Epithelial cell of prostate (primary cell): ENCODE measurements at places on chromosomes 7 and 10.

DNA sequence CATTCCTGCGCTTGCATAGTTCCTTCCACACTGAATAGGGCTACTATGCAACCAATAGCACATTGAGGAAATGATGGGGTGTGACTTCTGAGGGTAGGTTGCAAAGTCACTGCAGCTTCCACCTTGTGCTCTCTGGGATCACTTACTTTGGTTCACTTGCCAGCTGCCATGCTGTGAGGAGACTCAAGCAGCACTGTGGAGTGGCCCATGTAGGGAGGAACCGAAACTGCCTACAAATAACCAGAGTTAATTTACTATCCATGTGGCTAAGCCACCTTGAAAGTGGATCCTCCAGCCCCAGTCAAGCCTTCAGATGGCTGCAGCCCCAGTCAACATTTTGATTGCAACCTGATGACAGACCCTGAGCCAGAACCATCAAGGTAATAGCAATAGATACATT, 64.3 kb downstream of the FAM204A start:
- DNase-seq = no peak

- no peak for DNase-seq
These were observed 71.5 kb downstream of the EBF3 start for GRCh38 chr10:129892548-129893052.

- no peak for DNase-seq
These were observed 6.7 kb upstream of the SMNDC1 start for GRCh38 chr10:110311357-110311949.

DNA sequence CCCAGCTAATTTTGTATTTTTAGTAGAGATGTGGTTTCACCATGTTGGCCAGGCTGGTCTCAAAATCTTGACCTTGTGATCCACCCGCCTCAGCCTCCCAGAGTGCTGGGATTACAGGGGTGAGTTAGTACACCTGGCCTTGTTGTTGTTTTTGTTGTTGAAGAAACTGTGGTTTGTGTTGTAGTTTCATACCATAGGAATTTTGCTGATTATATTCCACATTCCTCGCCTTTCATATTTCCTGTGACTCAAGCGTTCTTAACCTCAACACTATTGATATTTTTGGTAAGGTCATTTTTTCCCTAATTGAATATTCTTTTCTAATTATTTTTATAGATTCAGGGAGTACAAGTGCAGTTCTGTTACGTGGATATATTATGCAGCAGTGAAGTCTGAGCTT, 16.7 kb downstream of the LIPF start:
- DNase-seq = no peak

DNA sequence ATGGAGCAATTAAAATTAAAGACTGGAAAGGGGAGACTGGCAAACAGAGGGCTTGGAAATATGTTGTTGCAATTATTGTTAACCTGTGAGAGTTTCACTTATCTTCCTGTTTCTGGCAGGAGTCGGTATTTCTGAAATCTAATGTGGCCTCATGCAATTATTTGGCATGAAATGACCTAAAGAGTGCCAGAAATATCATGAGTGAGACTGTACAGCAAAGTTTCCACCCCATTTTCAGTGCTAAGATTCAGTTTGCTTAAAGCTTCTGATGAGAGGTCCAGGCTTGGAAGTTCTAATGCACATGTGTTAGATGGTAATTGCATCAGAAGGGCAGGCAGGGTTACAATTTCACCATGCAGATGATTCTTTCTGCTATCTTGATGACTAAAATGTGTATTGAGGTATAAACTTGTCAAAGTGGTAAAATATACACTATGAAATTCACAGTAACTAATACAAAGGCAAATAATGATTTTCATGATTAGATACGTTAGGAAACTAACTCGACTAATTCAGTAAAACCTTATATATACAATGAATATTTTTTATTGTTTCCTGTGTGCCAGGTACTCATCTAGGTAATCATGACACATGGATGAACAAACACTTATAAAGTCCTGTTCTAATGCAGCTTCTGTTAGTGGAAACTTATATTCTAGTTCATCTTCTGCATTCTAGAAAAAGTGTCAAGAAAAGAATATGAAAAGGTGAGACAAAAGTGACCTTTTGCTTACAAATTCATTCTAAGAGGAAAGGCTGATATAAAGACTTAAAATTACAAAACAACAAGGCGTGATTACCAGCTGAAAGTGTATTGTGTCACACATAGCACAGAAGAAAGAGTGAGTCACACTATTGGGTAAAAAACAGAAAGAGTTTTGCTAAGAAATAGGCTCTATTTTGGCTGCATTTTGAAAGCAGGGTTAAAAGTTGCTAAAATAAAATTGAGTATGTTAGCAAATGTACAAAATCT, 533.4 kb upstream of the SEMA3D start:
- peak; percentile 12 for DNase-seq

DNA sequence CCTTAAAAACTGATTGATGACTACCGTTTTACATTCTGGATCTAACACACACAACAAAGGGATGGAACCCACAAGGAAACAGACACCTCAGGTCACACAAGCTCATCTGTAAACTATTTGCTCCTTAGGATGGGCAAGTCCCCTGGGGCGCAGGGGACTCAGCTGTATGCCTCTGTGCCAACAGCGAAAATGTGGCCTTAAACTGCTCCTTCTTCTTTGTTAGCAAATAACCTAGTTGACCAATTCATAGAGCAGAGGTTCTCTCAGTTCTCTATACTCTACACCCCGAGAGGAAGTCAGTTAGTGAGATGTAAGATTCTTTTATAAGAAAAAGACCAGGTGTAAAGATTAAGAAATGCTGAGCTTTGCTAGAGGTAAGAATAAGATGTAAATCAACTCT, 181.9 kb upstream of the PRSS58 start:
- DNase-seq = no peak

- DNase-seq = no peak
These were observed 48.8 kb downstream of the DLD start for GRCh38 chr7:107939573-107940489.

DNA sequence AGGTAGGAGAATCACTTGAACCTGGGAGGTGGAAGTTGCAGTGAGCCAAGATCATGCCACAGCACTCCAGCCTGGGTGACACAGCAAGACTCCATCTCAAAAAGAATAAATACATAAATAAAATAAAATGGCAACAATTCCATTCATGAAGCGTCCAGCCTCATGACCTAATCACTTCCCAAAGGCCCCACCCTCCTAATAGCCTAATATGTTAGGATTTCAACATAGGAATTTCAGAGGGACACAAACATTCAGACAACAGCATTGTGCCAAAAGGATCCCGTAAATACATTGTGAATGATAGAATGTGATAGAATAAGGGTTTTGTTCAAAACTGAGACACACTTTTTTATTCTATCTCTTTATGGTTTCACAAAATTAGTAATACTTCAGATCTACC, 90.3 kb downstream of the FAM107B start:
- no peak for DNase-seq

GRCh38 chr7:25849500-25850184, 302.4 kb upstream of the NFE2L3 start:
- no peak for DNase-seq

DNA sequence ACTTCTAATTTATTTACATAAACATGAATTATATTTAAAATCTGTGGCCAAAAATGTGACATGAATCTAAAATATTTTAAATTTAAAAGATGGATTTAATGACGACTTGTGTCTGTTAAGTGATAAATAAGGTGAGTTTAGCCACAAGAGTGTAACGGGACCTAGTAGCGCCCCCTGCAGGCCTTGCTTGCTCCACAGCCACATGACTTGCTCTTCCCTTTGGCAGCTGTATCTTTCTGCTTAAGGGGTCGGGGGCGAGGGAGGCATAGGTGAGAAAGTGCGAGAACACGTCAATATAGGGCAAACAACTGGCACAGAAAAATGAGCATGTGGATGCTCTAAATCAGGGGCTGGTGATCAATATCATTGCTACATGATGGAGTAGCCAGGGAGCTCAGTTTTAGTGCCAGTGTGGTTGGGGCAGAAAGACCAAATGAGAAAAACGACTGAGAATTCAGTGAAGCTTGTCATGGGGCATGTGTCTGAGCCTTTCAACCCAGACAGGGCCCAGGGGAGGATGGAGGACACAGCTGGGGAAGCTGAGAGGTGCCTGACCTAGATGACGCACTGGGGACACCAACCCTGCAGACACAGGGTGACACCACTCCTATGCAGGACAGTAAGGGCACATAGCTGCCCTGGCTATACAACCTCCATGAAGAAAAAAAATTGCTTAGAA, 49.8 kb downstream of the PAXIP1 start:
- no peak for DNase-seq

DNA sequence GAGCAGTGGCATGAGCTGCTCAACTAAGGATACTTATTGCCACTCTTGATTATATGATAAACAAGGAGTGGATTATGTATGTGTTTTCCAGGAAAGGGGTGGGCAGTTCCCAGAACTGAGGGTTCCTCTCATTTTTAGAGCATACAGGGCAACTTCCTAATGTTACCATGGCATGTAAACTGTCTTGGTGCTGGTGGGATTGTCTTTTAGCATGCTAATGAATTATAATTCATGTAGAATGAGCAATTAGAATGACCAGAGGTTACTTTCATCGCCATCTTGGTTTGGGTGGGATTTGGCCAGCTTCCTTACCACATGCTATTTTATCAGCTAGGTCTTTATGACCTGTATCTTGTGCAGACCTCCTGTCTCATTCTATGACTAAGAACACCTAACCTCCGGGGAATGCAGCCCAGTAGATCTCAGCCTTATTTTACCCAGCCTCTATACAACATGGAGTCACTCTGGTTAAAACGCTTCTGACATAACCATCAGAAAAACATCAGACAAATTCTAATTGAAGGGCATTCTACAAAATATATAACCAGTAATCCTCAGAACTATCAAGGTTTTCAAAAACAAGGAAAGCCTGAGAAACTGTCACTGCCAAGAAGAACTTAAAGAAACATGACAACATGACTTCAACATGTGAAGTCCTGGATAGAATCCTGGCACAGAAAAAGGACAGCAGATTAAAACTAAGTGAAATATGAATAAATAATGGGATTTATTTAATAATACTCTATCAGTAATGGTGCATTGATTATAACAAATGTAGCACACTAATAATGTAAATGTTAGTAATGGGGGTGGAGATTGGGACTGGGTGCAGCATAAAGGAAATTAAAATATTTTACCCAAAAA, 365.0 kb downstream of the SEMA3D start:
- DNase-seq = no peak

- DNase-seq = peak; percentile 27
These were observed 166.2 kb downstream of the CPEB3 start for GRCh38 chr10:92124616-92125143.

DNA sequence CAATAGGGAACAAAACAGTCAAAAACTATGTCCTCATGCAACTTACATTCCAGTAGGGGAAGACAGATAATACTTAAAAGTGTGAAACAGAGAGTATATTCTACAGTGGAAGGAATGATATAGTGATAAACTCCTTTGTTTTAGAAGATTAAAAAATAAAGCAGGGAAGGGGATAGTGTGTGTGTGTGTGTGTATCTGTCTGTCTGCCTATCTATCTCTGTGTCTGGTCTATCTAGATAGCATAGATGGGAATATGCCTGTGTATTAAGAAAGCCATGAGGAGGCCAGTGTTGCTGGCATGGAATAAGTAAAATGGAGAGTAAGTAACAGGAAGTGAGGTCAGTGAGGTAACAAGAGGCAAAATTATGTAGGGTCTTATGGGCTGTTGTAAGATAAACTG, 42.2 kb downstream of the EXOC6 start:
- no peak for DNase-seq

- no peak for DNase-seq
These were observed 32.5 kb upstream of the SEPTIN7 start for GRCh38 chr7:35768346-35768745.

- no peak for DNase-seq
These were observed 24.5 kb downstream of the RNF32 start for GRCh38 chr7:156665101-156665500.

GRCh38 chr7:37320848-37321468, 127.7 kb downstream of the ELMO1 start:
- DNase-seq = no peak

GRCh38 chr7:96931891-96932290, 73.5 kb upstream of the DLX6 start:
- DNase-seq = no peak

- no peak for DNase-seq
These were observed 28.0 kb downstream of the ABRAXAS2 start for GRCh38 chr10:124829447-124830115.

- DNase-seq = no peak
These were observed 55.1 kb upstream of the KDM7A start for GRCh38 chr7:140231771-140232491.

GRCh38 chr7:25815711-25816110, 336.3 kb upstream of the NFE2L3 start:
- DNase-seq = no peak

DNA sequence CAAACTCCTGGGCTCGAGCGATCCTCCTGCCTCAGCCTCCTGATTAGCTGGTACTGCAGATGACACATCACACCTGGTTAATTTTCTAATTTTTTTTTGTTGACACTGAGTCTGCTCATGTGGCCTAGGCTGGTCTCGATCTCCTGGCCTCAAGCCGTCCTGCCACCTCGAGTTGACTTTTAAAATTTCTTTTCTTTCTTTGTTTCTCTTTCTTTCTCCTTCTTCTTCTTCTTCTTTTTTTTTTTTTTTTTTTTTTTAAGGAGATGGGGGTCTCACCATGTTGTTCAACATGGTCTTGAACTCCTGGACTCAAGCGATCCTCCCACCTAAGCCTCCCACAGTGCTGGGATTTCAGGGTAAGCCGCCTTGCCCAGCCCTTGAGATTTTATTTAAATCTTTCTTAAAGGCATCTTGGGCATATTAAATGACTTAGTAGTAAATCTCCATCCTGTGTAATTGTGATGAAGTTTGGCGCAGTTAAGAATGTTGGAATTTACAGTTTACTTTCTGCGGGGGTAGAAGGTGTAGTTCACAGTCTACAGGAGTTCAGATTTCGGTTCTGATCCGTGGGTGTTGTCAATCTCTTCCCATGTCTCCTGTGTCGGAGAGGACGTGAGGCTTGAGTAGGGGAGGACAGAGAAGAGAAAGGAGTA, 1.0 kb upstream of the ITGA8 start:
- no peak for DNase-seq
